ENCODE measurements at places on chromosomes 7 and 10.

DNA sequence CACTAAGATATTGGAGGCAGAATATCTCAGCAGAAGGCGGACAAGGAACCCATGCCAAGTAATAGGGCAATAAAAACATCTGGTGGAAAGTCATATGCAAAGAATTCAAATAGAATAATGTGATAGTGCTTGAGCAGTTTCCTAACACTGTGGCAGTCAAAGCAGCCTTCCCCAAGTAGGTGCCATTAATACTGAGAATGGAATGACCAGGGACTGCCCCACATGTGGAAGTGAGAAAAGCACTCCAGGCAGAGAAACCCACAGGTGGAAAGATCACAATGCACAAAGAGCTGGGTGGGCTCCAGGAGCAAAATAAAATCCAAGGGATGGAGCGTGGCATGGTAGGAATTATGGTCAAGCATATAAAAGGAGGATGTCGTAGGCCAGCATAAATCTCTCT lies 64.4 kb upstream of the NME8 start:
- no peak for DNase-seq

GRCh38 chr7:25521236-25521635 lies 292.9 kb upstream of the NPVF start:
- no peak for DNase-seq

DNA sequence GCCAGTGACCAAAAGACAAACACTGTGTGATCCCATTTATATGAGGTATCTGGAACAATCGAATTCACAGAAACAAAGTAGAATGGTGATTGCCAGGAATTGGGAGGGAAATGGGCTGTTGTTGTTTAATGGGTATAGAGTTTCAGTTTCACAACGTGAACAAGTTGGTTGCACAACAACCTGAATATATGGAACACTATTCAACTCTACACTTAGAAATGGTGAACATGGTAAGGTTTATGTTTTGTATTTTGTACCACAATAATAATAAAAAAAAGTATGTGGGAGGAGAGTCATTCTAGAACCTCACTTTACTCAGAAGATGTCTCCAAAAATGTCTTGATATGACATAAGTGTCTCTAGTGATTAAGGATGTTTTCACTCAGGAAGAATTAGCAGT lies 85.2 kb upstream of the SGCE start:
- DNase-seq: no peak

GRCh38 chr10:9501944-9502343 lies 1447.5 kb downstream of the GATA3 start:
- no peak for DNase-seq

DNA sequence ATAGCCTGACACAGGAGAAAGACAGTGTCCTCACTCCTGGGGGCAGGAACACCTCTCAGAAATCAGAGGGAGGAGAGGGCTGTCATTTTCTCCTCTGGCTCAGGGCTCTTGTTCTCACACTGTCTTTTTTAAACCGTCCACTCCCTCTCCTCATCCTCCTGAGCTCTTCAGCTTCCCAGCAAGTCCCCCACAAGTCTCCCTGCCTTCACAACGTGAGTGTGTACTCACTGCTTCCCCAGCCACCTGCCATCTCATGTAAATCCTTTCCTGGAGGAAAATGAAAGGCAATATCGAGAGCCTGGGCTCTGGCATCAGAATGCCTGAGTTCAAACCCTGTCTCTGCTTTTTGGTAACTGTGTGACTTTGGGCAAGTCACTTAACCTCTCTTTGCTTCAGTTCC lies 5.7 kb downstream of the LLCFC1 start:
- DNase-seq: no peak

- peak; percentile 43 for DNase-seq
Measured at GRCh38 chr10:17617031-17617911, at the start of gene HACD1. TSS of gene HACD1 (minus strand) at chr10:17617374. CDS start at chr10:17617339, 35 bp downstream.

GRCh38 chr10:99784016-99784726 lies 1.7 kb downstream of the ABCC2 start:
- no peak for DNase-seq

- no peak for DNase-seq
Measured at GRCh38 chr10:81995254-81995653, 120.3 kb downstream of the NRG3 start.

DNA sequence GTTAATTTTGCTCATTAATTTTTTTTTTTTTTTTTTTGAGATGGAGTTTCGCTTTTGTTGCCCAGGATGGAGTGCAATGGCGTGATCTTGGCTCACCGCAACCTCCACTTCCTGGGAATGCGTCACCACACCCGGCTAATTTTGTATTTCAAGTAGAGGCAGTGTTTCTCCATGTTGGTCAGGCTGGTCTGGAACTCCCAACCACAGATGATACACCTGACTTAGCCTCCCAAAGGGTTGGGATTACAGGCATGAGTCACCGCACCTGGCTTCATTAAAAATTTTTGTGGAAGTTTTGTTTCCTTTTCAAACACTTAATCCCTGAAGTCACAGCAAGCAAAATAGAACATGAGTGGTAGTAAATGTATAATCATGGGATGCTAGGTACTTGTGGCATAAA lies 857.2 kb upstream of the PHF14 start:
- no peak for DNase-seq

DNA sequence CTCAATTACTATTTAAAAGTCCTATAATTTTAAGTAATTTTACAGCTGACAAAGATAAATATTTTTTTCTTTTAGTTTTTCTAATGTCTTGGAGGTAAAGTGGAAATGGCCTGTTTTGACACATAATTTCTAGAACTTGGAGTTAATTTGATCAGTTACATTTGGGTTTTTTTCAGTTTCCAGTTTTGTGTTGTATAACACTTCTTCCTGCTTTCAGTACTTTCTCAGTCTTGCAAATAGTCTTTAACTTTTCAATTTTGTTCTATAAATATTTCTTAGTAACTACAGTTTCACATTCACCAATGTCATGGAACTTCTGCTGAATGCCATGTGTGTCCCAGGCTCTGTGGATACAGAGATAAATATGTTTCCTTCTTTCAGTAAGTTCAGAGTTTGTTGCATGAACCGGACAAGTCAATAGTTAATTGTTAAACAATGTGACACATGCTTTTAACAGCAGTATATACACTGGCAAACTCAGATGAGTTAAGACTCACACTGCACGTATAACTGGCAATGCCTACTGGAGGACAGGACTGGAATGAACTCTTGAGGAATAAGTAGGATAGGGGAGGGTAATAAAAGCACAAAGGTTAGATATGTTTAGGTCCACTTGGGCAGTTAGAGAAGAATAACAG lies 4.6 kb downstream of the SHOC2 start:
- no peak for DNase-seq

- DNase-seq: no peak
Measured at GRCh38 chr7:20783700-20784387, 2.8 kb downstream of the SP8 start.

DNA sequence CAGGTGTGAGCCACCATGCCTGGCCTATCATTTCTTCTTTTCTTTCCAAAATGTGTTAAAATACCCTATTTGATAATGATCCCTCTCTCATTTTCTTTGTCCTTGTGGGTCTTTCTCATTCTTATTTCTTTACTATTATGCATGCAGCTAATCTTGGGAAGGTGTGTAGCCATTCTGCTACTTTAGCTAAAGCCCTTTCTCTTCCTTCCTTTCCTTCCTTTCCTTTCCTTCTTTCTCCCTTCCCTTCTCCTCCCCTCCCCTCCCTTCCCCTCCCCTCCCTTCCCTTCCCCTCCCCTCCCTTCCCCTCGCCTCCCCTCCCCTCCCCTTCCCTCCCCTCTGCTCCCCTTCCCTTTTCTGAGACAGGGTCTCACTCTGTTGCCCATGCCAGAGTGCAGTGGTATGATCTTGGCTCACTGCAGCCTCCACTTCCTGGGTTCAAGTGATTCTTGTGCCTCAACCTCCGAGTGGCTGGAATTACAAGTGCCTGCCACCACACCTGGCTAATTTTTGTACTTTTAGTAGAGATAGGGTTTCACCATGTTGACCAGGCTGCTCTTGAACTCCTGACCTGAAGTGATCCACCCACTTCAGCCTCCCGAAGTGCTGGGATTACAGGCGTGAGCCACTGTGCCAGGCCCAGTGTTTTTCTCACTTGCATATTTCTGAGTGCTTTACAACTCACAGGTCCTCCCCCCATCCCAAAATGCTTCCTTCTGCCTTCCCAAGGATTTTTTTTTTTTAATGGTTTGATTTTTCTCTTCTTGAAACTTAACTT lies 42.3 kb downstream of the HIP1 start:
- no peak for DNase-seq

DNA sequence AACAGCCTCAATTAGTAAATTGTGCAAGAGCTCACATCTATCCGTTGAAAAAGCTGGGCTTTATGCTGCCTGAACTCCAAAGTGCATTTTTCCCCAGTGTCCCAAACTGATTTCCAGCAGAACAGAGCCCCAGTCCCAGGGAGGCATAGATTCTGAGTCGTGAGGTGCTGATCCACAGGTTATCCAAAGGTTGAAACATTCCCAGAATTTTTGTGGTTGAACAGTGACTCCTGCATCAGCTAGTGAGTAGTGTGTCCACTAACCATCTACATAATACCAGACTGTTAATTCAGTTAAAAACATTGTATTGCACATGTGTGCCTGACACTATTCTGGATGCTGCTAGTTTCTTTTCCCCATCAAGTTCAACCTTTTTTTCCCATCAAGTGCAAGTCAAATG lies 761.5 kb downstream of the GATA3 start:
- DNase-seq: no peak

GRCh38 chr7:41582116-41582515 lies 120.8 kb downstream of the INHBA start:
- DNase-seq: no peak

DNA sequence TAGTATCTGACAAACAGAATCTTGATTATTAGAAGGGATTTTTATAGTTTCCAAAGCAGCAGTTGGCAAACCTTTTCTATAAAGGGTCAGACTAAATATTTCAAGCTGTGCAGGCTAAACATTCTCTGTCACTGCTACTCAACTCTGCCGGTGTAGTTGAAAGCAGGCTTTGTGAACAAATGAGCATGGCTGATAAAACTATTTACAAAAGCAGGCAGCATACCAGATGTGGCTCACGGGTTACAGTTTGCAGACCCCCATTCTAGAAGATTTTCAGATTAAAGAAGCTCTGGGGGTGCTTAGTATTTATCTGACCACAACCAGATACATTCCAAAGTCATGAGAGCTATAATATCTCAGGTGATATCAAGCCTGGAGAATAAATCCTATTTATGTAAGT lies 1017.5 kb downstream of the SORCS1 start:
- DNase-seq: no peak

GRCh38 chr10:33132626-33133025 lies 174.6 kb upstream of the ITGB1 start:
- no peak for DNase-seq

DNA sequence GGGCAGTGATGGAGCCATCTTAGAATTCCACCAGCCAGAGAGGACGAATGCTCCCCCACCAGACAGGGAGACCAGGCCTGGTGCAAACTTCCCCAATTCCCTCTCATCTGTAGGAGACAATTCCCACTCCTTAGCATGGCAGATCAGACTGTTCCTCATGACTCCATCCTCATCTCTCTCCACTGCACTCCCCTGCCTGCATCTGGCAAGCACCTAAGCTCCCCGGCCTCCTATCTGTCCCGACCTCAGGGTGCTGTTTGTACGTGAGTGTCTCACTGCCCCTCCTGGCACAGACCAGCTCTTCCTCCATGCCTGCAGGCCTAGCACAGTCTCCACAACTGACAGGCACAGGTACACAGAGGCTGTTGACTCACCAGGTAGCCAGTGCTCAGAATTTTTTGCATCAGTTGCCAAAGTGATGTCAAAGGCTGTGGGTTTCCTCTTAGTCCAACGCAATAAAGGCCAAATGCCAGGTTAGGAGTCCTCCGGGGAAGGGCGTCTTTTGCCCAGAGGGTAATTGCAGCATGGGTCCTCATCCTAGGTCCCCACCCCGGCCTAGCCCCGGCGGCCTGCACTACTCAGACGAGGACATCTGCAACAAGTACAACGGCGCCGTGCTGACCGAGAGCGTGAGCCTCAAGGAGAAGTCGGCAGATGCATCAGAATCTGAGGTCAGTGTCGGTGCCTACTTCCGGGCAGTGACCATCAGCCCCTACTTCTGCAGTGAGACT lies 436.8 kb upstream of the FOXK1 start:
- DNase-seq: no peak

DNA sequence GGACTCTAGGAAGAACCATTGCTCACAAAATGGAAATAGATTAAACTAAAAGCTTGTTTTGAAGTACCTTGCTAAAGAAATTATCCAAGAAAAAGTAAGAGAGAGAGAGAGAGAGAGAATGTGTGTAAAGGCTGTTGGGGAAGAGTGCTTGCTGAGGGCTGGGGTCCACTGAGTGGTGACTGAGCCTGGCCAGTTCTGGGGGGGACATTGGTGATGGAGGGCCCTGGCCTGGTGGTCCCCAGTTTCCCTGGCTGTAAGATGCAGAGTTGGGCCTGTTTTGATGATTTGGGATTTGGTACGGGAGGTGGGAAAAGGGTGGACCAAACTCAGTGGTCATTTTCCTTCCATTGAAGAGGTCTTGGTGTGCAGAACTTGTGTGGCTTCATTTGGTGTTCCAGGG lies 880 bp downstream of the RAMP3 start:
- DNase-seq: no peak

DNA sequence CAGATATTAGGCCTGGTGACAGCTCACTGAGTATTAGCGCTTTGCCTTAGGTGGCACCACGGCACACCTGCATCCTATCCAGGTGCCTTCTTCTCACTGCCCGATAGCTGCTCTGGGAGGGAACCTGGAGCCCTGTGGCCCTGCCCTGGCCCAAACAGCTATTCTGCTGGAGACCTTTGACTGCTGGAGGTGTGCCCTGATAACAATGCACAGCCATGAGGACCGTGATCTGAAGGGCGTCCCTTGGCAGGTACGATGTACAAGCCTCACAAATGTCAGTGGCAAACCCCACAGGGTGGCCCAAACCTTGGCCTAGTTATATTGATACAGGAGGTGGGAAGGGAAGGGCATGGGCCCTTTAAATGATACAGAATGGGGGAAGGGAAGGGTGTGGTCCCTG lies 259.5 kb downstream of the GRID1 start:
- no peak for DNase-seq

- DNase-seq: no peak
Measured at GRCh38 chr7:130430841-130431666, 9.8 kb downstream of the CEP41 start.

- no peak for DNase-seq
Measured at GRCh38 chr7:95690367-95690947, 81.9 kb upstream of the DYNC1I1 start.

DNA sequence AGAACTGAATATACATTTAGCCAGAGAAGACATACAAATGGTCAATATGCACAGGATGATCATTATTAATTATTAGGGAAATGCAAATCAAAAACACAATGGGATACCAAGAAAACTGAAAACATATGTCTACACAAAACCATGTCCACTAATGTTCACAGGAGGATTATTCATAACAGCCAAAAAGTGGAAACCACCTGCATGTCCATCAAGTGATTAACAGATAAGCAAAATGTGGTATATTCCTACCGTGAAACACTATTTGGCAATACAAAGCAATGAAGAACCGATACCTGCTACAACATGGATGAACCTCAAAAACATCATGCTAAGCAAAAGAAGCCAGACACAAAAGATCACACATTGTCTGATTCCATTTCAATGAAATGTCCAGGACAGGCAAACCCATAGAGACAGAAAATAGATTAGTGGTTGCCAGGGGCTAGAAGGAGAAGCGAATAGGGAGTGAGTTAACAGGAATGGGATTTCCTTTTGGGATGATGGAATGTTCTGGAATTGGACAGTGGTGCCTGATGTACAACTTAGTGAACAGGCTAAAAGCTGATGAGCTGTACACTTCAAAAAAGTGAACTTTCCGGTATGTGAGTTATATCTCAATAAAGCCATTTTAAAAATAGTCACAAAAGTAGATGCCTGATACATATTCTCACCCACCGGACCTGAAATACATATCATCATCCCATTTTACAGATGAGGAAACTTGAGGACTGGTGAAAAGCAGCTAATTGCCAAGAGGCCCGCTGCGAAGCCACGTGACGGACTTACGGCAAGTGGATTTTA lies 33.6 kb downstream of the HIPK2 start:
- DNase-seq: no peak

All from pancreas (tissue), 10 donors.